ENCODE measurements at places on chromosomes 4 and X.

- no peak for DNase-seq
Measured at GRCh38 chr4:177322266-177322665, 12.6 kb downstream of the NEIL3 start.

- DNase-seq = no peak
Measured at GRCh38 chr4:144509088-144510015, 136.6 kb upstream of the HHIP start.

DNA sequence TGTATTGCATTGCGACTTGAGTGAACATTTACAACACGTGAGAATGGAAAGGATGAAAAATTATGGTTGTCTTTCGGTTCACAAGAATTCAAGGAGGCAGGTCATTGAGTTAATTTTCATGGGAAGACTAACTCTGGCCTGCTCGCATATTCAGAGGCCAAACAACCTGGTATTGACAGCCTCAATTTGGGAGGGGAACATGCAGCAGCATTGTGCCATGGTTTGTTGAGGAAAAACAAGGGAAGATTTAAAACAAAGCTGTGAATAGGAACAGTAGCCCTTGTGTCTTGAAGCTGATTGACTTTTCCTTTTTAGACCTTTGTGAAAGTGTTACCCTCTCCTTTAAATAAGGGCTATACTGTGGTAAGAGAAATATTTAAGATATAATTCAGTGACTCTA lies 31.9 kb downstream of the FAT4 start:
- no peak for DNase-seq

- DNase-seq = no peak
Measured at GRCh38 chr4:117481742-117482141, 396.4 kb upstream of the TRAM1L1 start.

DNA sequence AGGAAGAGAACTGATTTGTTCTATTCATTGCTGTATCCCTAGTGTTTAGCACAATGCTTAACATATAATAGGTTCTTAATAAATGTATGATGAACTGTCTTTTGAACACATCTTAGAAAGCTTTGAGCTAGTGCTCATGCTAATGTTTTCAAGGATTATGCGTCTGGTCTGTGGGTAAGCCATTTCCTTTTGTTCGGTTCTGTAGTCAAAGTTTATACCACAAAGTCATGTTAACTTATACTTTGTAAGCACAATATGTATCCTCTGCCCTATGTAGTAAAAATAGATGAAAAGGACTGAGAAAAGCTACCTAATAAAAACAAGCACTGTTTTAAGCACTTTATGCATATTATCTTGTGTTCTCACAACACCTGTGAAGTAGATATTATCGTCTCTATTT lies 301.9 kb downstream of the GLUD2 start:
- DNase-seq = no peak

- DNase-seq = no peak
Measured at GRCh38 chrX:714131-714530, 83.5 kb downstream of the SHOX start.

DNA sequence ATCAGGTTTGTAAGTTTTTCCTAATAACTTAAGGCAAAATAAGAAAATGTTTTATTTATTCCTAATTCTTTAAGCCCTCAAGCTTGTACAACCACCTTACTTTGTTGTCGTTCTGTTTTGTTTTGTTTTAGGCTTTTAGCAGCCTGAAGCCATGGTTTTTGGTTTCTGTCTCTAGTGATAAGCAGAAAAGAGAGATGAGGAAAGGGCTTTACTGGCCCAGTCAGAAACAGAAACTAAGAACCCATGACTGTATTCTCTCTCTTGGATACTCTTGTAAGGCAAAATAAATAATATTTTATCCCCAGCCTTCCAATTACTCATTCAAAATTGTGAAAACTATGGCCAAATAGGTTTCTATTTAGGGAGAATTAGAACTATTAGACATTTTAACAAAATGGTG lies 29.4 kb downstream of the TBC1D19 start:
- no peak for DNase-seq

DNA sequence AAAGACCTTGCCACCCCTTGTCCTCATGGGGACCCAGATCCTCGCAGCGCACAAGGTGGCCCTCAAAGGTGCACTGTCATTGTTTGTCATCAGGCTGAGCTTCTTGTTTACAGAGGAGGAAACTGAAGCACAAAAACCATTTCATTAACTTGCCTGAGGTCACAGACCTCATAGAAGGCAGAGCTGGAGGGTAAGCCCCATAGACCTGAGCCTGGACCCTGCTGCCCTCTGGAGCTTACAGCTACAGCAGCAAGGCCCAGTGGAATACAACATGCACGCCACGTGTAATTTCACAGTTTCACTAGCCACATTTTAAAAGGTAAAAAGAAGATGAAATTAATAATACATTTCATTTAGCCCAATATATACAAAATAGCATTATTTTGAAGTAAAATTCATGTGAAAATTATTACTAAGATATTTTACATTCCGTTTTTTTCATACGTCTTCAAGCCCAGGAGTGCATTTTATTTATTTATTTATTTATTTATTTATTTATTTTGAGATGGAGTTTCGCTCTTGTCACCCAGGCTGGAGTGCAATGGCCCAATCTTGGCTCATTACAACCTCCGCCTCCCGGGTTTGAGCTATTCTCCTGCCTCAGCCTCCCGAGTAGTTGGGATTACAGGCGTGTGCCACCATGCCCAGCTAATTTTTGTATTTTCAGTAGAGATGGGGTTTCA lies 8.8 kb downstream of the JAKMIP1 start:
- peak; percentile 30 for DNase-seq

GRCh38 chr4:97828646-97829045 lies 314.6 kb downstream of the STPG2 start:
- peak; percentile 58 for DNase-seq

DNA sequence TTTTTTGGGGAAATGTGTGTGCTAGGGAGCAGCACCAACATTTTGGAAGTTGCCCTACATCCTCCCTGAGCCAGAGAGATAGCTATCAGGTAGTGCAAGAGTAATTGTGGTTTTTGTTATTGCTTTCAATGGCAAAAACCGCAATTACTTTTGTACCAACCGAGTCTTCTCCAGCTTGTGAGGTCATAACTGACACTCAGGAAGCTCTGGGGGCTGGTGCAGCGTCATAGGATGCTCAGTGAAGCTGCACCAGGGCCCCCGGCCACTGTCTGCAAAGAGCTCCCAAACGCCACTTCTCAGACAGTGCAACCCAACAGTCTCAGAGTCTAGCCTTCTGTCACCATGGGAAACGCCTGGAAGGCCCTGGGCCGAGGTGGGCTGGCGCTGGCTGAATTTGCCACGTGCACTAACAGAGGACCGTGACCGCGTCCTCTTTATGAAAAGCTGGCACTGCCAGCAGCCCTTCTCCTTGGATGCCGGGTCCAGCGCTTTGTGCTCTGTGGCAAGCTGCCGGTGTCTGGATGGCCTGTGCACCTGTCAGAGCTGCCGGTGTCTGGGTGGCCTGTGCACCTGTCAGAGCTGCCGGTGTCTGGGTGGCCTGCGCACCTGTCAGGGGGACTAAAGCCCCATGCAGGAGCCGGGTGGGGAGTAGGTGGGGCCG lies 19.4 kb downstream of the SH3TC1 start:
- no peak for DNase-seq

DNA sequence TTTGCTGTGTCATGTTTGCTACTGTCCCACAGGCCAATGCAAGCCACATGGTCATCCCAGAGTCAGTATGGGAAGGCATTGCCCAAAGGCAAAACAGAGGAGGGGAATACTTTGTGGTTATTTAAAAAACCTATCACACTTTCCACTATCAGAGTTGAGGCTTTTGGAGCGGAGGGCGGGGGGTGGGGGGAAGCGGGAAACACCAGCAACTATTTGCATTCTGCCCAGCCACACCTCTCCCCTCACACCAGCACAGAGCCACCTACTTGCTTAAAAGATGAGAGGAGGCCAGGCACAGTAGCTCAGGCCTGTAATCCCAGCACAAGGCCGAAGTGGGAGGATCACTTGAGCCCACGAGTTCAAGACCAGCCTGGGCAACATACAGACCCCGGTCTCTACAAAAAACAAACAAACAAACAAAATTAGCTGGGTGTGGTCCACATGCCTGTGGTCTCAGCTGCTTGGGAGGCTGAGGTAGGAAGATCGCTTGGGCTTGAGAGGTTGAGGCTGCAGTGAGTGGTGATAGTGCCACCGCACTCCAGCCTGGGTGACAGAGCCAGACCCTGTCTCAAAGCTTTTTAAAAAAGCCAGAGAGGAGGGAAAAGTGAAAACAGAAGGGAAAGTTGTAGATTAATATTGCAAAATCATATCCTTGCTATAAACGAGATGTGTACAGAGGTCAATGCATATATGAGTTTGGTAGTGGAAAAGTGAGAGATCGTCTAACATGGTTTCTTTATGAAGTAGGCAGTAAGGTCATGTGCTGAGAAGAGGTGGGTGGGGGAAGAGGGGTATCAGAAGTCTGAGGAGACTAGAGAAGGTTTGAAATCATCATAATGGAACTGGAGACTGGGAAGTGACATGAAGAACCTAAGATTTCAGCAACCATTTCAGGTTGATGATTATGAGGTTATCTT lies 1.9 kb upstream of the CHST7 start:
- no peak for DNase-seq

GRCh38 chr4:176001151-176002006 lies 64.3 kb upstream of the WDR17 start:
- DNase-seq = peak; percentile 87

GRCh38 chr4:101158134-101158482 lies 189.2 kb downstream of the PPP3CA start:
- no peak for DNase-seq

GRCh38 chrX:11611965-11612364 lies 53.8 kb downstream of the ARHGAP6 start:
- DNase-seq = no peak

DNA sequence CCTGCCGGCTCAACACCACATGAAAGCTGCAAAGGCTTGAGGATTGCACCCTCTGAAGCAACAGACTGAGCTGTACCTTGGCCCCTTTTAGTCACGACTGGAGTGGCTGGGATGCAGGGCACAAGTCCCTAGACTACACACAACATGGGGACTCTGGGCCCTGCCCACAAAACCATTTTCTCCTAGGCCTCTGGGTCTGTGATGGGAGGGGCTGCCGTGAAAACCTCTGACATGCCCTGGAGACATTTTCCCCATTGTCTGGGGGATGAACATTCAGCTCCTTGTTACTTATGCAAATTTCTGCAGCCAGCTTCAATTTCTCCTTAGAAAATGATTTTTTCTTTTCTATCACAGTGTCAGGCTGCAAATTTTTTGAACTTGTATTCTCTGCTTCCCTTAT lies 123.5 kb upstream of the SMARCAD1 start:
- DNase-seq = no peak

DNA sequence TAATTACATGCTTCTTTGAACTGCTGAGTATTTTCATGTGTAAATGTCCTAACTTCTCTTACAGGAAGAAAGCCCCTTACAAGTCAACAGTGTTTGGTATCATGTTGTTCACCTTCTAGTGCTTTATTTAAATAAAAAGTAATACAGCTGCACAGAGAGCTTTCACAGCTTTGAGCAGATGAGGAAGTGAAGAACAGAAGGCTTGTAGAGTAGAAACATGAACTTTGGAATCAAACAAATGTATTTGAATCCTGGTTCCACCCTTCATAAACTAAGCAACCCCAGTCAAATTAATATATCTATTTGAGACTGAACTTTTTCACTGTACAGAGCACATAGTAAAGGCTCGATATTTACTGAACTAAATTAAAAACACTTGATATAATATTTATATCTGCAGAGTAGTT lies 120.5 kb downstream of the CAMK2D start:
- DNase-seq = no peak

DNA sequence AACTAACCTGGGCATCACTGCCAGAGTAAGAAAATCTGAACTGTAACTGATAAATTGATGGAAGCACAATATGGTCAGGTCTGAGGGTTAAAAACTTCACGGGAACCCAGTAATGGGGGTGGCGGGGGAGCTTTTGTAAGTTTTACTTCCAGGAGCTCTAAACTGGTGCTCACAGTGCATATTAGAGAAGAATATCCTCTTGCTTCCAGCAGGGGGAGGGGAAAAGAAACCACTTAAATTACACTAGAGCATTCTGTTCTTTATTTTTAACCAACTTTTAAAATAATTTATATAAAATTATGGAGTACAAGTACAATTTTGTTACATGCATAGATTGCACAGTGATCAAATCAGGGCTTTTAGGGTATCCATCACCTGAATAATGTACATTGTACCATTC lies 33.7 kb downstream of the WDR17 start:
- no peak for DNase-seq

- no peak for DNase-seq
Measured at GRCh38 chr4:25367004-25367621, 9.9 kb upstream of the ANAPC4 start.

GRCh38 chrX:123740006-123740405 lies 7.2 kb upstream of the THOC2 start:
- DNase-seq = no peak

DNA sequence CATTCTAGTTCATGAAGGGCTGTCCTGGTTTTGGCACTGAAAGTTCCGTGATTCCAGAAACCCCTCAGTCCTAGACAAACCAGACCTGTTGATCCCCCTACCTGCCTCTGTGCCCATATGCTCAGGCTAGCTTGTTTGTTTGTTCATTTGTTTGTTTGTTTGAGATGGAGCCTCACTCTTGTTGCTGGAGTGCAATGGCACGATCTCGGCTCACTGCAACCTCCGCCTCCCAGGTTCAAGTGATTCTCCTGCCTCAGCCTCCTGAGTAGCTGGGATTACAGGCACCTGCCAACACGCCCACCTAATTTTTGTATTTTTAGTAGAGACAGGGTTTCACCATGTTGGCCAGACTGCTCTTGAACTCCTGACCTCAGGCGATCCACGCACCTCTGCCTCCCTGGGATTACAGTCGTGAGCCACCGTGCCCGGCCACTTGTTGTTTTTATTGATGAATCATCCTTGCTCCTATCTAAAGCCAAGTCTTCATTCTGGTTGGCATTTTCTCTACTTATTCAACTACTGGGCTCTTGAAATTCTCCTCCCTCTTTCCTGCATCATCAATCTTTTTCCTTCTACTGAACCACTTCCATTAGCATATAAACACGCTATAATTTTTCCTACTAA lies 86.3 kb upstream of the BMP2K start:
- no peak for DNase-seq

GRCh38 chr4:182839256-182839655 lies 77.9 kb downstream of the DCTD start:
- DNase-seq = peak; percentile 49

DNA sequence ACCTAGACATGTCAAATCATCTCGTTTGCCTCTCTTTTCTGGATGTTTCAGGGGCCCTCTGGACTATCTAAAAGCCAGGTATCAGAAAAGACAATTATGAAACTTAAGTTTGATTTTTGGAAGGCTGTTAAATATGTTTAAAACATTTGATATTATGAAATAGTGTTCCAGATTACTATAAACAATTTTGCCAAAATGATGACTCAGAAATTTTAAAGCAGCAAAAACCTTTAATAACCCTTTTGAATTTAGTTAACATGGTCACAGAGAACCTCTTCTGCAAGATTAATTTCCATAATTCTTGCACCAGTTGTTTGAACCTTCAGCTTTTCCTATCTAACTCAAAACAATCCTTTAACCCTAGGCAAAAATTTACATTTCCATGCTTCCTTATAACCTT lies 18.8 kb upstream of the FAM47E start:
- no peak for DNase-seq

DNA sequence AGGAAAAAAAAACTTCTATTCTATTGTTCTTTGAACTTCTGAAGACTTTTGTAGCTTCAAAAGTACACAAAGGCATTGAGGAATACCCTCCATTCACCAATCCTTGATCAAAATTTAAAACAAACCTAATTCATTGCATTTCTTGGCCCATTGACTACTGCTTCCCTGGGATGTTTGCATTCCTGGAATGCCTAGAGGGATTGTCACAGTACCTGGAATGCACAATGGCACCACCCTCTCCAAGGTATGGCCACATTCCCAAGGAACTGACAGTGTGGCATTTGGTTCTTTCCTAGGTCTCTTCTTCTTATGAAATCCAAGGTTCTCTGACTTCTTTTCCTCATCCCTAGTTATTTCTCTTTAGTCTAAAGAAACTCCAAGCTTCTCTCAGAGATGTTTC lies 600.7 kb downstream of the CCSER1 start:
- no peak for DNase-seq
